Placental pericyte (primary cell): ENCODE measurements at places on chromosomes 2 and 18. TPM values are rescaled to one million over a fixed set of nuclear protein-coding genes. Genes with fewer than 3 reads are reported as not detected.

Gene STK39
- 20.1 and 37.8 TPM in 2 replicates for total RNA-seq

Gene ERFE
- total RNA-seq, result 2.4 and 7.3 TPM in 2 replicates

Gene DNAH7
- 0.22 and 1.1 TPM in 2 replicates for total RNA-seq

Gene ALKAL2
- not detected in 2 replicates for total RNA-seq

Gene RBM45
- total RNA-seq, result 15.8 and 20.8 TPM in 2 replicates

Gene SCN1A
- total RNA-seq, result not detected in 2 replicates

Gene LRATD1
- 0.43 TPM in 1 of 2 replicates, not detected in the other for total RNA-seq

Gene PLEK
- total RNA-seq, result 1.3 TPM in 1 of 2 replicates, not detected in the other
